Inflammatory macrophage (primary cell): ENCODE measurements at places on chromosomes 1 and 21.

DNA sequence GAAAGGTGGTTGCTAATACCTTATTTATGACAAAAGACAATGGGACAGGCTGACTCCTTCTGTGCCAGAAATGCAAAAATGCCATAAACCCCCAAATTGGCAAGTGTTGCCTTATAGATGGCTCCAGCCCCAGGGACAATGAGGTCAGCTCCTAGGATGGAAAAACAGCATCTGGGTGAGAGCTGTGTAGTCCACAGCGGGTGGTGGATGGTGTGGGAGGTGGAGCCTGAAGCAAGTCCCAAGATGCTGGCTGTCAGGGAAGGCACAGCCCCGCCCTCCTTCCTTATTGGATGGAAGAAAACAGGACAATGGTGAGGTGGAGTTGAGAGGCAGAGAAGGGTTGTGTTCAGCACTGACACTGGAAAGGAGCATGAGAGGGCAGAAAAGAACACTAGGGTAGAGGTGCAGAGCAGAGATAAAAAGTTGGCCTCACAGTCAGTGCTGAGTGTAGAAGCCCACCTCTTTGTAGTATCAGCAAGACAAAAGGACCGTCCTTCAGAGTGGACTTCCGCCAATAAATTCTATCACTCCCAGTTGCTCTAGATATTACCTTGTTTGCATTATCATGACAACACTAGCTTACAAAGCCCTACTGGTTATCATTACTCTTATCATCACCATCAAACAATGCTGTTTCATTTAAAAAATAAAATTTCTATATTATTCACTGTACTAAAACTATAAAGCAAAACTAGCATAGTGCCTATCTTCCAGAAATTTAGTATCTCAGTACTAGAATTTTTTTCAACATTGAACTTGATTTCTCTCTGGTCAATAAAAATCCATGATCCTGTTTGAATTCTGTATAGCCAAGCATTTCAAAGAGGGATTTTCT, 3.7 kb upstream of the SDE2 start:
- DNase-seq, result peak; percentile 91

DNA sequence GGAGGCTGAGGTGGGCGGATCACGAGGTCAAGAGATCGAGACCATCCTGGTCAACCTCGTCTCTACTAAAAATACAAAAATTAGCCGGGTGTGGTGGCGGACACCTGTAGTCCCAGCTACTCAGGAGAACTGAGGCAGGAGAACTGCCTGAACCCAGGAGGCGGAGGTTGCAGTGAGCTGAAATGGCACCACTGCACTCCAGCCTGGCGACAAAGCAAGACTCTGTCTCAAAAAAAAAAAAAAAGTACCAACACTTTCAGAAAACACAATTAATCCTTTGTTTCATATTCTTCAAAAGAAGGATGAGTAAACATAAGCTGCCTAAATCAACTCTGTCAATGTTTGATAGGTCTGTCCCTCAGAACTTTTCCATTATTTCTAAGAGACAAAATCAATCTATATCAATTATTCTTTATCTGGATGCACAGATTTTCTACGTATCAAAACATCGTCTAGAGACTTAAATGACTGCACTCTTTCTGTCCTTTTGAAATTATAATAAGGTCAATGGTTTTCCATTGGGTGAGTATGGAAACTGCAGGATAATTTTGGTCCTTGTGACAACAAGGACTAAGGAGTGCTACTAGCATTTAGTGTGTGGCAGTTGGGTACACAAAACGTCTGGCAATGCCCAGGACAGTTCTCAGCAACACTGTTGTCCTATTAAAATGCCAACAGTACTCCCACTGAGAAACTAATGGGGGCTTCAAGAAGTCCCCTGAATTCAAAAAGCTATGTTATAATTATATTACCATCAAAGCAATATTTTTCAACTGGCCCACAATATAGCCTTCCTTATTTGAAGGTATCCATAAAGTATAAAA, 40.7 kb downstream of the LPGAT1 start:
- DNase-seq, result no peak

DNA sequence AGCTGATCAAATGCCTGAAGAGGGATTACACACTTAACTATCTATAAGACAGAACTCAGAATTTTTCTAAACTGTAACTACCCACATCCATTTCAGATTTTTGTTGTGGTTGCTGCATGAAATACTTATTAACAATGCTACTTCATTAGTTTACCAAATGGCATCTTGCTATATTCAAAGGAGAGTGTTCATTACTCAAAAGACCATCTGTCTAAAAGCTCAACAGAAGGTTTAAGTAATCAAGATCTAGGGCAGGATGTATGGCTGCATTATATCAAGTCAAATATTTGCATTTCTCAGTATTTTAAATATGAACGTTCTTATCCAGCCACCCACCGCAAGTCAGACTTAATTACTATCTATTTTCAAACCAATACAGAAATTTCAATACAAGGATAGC, 79.9 kb downstream of the SIPA1L2 start:
- no peak for DNase-seq

- no peak for DNase-seq
Observed at GRCh38 chr1:55010194-55010886, 11.6 kb downstream of the BSND start.

DNA sequence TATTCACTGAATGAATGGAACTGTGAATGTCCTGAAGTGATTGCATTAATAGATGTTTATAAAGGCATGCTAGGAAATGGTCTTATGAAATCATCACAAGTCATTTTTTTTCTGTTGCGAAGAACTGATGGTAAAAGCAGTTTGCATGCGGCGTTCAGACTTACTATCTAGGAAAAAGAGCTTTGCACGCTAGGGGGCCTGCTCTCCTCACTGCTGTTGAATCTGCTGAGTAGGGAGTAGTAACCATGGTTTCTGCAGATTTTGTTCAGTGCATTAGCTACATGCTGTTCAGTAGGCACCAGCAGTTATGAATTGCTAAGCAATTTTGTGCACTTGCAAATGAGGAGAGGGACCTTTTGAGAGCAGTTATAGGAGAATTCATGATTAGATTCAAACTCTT, 57.9 kb downstream of the CENPF start:
- no peak for DNase-seq

DNA sequence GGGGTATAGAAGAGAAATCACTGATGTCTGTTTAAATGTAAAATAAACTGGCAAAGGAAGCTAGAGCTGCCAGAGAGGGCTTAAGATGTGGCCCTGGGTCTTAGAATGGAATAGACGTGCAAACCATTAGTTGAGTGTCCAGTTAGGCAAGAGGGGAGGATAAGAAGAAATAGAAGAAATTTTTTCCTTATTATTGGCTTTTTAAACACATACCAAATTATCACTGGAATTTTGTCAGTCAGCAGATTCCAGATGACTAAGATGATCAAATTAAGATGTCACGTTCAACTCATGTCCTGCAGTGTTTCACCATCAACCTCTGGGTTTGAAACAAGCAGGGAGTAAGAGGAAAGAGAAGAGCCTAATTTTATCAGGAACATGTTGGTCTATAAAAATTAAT, 71.6 kb upstream of the C1orf21 start:
- no peak for DNase-seq

DNA sequence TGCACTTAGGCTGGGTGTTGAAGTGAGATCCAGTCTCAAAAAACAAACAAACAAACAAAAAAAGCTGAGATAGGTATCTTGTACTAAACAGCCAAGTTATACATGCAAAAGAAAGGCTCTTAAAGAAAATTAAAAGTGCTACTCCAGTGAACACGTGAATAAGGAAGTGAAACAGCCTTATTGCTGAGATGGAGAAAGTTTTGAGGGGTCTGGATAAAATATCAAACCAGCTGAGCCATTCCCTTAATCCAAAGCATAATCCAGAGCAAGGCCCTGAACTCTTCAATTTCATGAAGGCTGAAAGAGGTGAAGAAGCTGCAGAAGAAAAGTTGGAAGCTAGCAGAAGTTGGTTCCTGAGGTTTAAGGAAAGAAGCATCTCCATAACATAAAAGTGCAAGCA, 360.5 kb upstream of the DAB1 start:
- no peak for DNase-seq

GRCh38 chr1:4062041-4062440, 162.0 kb upstream of the C1orf174 start:
- no peak for DNase-seq
